Colonic mucosa (tissue), 4 donors: ENCODE measurements at places on chromosomes 3 and 15. TPM values are rescaled to one million over a fixed set of nuclear protein-coding genes. Genes with fewer than 3 reads are reported as not detected.

GRCh38 chr3:191523148-191523547 lies 62.2 kb downstream of the PYDC2 start:
- no peak overlapping the region for H3K4me3 ChIP-seq
- no peak for DNase-seq
- H3K36me3 ChIP-seq, result no peaks in the 10 kb centered on the region
- no peak overlapping the region for H3K27ac ChIP-seq
- no peaks in the 10 kb centered on the region for H3K4me1 ChIP-seq
- H3K27me3 ChIP-seq, result no peaks in the 10 kb centered on the region

Gene MAGEL2
- total RNA-seq, result 0.10 TPM

DNA sequence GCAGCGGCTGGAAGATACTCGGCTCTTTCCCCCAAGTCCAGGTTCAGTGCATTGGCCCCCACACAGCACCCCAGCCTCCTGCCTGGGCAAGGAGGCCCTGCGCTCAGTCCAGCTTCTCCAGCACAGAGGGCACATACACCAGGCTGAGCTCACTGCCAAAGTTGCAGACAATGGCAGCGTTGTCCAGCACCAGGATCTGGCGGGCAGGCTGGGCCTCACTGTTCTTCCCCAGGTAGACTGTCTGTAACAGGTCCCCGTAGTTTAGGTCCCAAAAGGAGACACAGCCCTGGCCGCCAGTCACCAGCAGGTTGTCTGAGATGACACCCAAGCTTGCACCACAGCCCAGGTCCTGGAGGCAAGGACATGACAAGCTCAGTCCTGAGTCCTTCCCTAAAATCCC lies 32.9 kb downstream of the PTPN23 start:
- DNase-seq, result no peak
- no peaks in the 10 kb centered on the region for H3K27me3 ChIP-seq
- H3K27ac ChIP-seq, result no peak overlapping the region
- no peak overlapping the region for H3K4me3 ChIP-seq

Gene EXD1
- not detected for total RNA-seq

DNA sequence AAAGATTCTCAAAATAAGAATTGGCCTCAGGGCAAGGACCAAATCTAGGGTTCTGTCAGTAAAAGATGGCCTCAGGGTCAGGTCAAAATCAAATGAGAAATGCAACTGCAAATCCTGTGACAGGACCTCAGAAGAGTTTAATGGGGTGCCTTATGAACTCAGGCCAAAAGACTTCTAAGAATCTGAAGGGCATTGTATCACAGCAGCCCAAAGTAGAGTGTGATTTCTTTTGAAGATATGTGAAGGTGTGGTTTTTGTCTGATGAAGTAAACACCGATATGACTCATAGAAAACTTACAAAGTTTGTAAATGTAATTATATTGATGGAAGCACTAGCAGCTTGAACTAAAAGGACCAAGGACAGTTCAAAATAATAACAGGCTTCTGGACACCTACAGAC lies 966.1 kb downstream of the AGBL1 start:
- no peak overlapping the region for H3K27ac ChIP-seq
- no peak for DNase-seq
- H3K36me3 ChIP-seq, result no peaks in the 10 kb centered on the region
- H3K4me3 ChIP-seq, result no peak overlapping the region

Gene PTX3
- total RNA-seq, result 1.4 TPM

- DNase-seq, result peak; percentile 12
- H3K4me1 ChIP-seq, result peaks cover 4% of the 10 kb centered on the region
- H3K4me3 ChIP-seq, result no peak overlapping the region
- no peaks in the 10 kb centered on the region for H3K27me3 ChIP-seq
These were observed 52.8 kb downstream of the LSM3 start for GRCh38 chr3:14231145-14231990.

DNA sequence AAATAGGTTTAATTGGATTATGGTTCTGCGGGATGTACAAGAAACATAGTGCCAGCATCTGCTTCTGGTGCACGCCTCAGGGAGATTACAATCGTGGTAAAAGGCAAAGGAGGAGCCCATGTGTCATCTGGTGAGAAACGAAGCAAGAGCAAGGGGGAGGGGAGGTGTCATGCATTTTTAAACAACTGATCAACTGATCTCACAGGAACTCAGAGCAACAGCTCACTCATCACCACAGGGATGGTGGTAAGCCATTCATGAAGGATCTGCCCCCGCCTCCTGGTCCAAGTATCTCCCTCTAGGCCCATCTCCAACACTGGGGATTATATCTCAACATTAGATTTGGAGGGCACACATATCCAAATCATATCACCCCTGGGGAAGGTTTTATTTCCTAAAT lies 42.1 kb upstream of the FGF7 start:
- no peaks in the 10 kb centered on the region for H3K27me3 ChIP-seq
- no peak overlapping the region for H3K27ac ChIP-seq
- no peaks in the 10 kb centered on the region for H3K4me1 ChIP-seq
- DNase-seq, result no peak
- H3K4me3 ChIP-seq, result no peak overlapping the region

Gene CP
- 5.6 TPM for total RNA-seq

DNA sequence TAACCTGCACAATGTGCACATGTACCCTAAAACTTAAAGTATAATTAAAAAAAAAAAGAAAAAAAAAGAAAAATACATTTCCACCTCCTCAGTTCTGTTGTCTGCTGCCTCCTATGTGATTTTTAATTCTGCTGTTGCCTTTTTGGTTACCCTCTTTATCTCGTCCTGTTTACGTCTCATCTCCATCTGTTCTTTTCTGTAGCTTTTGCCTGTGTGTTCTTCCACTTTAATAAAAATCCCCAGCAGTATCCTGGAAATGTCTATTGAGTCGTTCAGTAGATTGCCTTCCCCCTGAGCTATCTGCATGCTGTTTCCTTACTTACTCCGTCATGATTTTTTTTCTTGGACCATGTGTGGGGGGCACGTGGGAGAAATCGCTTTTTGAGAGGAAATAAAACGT lies 302.5 kb downstream of the FEZF2 start:
- H3K36me3 ChIP-seq, result no peaks in the 10 kb centered on the region
- no peak overlapping the region for H3K4me3 ChIP-seq
- no peaks in the 10 kb centered on the region for H3K4me1 ChIP-seq
- DNase-seq, result no peak
- no peaks in the 10 kb centered on the region for H3K27me3 ChIP-seq

DNA sequence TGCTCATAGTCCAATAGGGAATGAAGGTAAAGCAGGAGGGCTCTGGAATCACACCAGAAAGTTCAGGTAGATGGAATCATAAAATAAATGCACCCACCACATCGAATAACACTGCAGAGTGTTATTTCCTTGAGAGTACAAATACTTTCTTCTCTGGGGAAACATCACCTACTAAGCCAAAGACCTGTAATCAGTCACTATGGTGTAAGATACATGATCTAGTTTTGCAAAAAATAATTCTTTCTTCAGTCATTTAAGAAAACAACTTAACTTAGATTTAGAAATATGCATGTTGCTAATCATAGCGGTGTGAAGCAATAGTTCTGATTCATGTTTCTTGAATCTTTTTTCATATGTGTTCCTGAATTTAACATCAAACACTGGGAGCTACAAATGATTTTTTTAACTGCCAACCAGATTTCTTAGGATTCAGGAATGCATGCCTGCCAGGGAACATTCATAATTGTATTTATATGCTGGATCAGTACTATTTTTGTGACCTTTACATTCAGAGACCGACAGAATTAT lies 40.2 kb upstream of the MEIS2 start:
- H3K27ac ChIP-seq, result no peak overlapping the region
- H3K27me3 ChIP-seq, result no peaks in the 10 kb centered on the region
- DNase-seq, result no peak
- H3K36me3 ChIP-seq, result no peaks in the 10 kb centered on the region
- no peaks in the 10 kb centered on the region for H3K4me1 ChIP-seq

- H3K27me3 ChIP-seq, result no peaks in the 10 kb centered on the region
- no peak for DNase-seq
- no peaks in the 10 kb centered on the region for H3K36me3 ChIP-seq
These were observed 225.8 kb upstream of the UMPS start for GRCh38 chr3:124504332-124505059.

DNA sequence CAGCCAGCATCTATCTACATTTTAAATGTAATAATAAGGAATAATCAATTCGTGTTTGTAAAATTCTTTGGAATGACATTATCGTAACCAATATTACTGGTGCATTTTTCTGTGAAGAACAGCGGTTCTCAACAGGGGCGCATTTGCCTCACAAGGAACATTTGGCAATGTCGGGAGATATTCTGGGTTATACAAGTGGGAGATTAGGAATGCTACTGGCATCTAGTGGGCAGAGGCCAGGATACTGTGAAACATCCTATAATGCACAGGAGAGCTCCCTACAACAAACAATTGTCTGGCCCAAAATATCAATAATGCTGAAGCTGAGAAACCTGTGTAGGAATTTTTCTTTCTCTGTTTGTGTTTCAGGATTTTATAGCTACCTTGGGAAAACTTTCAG lies 25.0 kb downstream of the ACP3 start:
- H3K36me3 ChIP-seq, result no peaks in the 10 kb centered on the region
- no peak overlapping the region for H3K4me3 ChIP-seq
- H3K4me1 ChIP-seq, result no peaks in the 10 kb centered on the region
- DNase-seq, result no peak
- H3K27ac ChIP-seq, result no peak overlapping the region
- H3K27me3 ChIP-seq, result no peaks in the 10 kb centered on the region

GRCh38 chr3:70811880-70812279 lies 499.4 kb upstream of the MDFIC2 start:
- H3K36me3 ChIP-seq, result no peaks in the 10 kb centered on the region
- no peaks in the 10 kb centered on the region for H3K4me1 ChIP-seq
- H3K27ac ChIP-seq, result no peak overlapping the region

- no peak for DNase-seq
- H3K4me3 ChIP-seq, result no peak overlapping the region
- peaks cover 11% of the 10 kb centered on the region for H3K36me3 ChIP-seq
- no peak overlapping the region for H3K27ac ChIP-seq
- no peaks in the 10 kb centered on the region for H3K27me3 ChIP-seq
- peaks cover 13% of the 10 kb centered on the region for H3K4me1 ChIP-seq
These were observed 37.6 kb downstream of the PTPN23 start for GRCh38 chr3:47418167-47419082.

Gene ARHGEF26
- total RNA-seq, result 6.6 TPM

DNA sequence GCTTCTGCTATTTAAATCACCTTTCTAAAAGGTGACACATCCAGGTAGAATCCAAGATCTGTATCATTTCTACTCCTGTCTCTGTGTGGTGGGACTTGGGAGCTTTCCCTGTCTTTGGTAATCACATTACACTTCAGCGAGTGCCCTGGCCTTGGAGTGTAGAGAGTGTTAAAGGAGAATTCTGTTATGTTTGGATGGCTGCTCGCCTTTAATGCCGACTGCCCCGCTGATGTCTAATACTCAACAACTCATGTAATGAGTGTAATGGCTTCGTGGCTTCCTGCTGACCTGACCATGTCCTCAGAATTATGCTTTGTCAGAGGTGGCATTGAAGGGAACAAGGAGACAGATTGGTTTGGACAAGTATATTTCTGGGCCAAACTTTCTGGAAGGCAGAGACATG lies 66.3 kb upstream of the LRTM1 start:
- H3K4me3 ChIP-seq, result no peak overlapping the region
- H3K4me1 ChIP-seq, result no peaks in the 10 kb centered on the region
- no peaks in the 10 kb centered on the region for H3K27me3 ChIP-seq
- no peak overlapping the region for H3K27ac ChIP-seq

- H3K27me3 ChIP-seq, result no peaks in the 10 kb centered on the region
- H3K4me3 ChIP-seq, result no peak overlapping the region
- H3K36me3 ChIP-seq, result no peaks in the 10 kb centered on the region
- no peak overlapping the region for H3K27ac ChIP-seq
These were observed 98.9 kb downstream of the HMG20A start for GRCh38 chr15:77519540-77519939.

- no peaks in the 10 kb centered on the region for H3K36me3 ChIP-seq
- no peaks in the 10 kb centered on the region for H3K4me1 ChIP-seq
- H3K27ac ChIP-seq, result peak overlapping the region; percentile 62
- H3K4me3 ChIP-seq, result no peak overlapping the region
- H3K27me3 ChIP-seq, result no peaks in the 10 kb centered on the region
These were observed 90.2 kb upstream of the KLF13 start for GRCh38 chr15:31236184-31237042.

DNA sequence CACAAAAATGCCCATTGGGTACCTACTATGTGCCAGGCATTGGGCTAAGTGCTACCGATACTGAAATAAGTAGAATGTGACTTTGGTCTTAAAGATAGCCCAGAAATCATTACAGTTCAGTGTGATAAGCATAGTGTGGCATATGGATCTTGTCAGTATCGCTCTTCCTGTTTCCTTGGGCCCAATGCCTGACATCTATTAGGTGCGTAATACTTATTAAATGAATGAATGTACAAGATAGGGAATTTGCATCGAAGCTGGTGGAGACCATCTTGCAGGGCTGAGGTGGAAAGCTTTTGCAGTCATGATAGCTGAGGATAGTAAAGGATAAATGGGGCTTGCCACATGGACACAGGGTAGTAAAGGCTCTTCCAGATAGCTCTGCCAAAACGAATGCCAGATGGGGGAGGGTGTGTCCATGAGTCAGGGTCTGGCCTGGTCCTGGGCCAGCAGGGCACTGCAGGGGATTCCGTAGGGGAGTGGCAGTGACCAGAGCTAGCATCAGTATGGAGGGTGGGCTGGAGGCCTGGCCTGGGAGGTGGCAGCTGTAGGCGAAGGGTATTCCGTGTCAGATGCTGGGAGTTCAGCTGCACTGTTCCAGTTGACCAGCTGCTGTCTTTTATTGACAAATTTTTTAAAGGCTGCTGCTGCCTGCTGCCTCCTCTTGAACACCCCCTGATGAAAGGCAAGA lies 23.5 kb downstream of the TSEN2 start:
- no peak overlapping the region for H3K4me3 ChIP-seq
- H3K27ac ChIP-seq, result no peak overlapping the region
- no peaks in the 10 kb centered on the region for H3K4me1 ChIP-seq
- no peaks in the 10 kb centered on the region for H3K27me3 ChIP-seq
- no peaks in the 10 kb centered on the region for H3K36me3 ChIP-seq
- no peak for DNase-seq
